Esophagus muscularis mucosa (tissue), 4 donors: ENCODE measurements at places on chromosomes 3 and 15. TPM values are rescaled to one million over a fixed set of nuclear protein-coding genes. Genes with fewer than 3 reads are reported as not detected.
A peak's percentile ranks its signal among the peaks of the same experiment; 100 is the strongest.

Gene NEO1
- 47.9 TPM for total RNA-seq

GRCh38 chr15:69096626-69097025 is 63.8 kb upstream of the GLCE start:
- H3K4me1 ChIP-seq, result peaks cover 3% of the 10 kb centered on the region
- H3K27ac ChIP-seq, result no peak overlapping the region
- no peaks in the 10 kb centered on the region for H3K27me3 ChIP-seq

Gene SCN5A
- 0.50 TPM for total RNA-seq

- no peak overlapping the region for H3K4me3 ChIP-seq
- no peak for DNase-seq
- no peak overlapping the region for H3K27ac ChIP-seq
- H3K4me1 ChIP-seq, result no peaks in the 10 kb centered on the region
Measured at GRCh38 chr3:59254976-59255375, 205.2 kb upstream of the CFAP20DC start.

- no peak for DNase-seq
- H3K36me3 ChIP-seq, result no peaks in the 10 kb centered on the region
- H3K27ac ChIP-seq, result no peak overlapping the region
- no peaks in the 10 kb centered on the region for H3K27me3 ChIP-seq
- no peak overlapping the region for H3K4me3 ChIP-seq
Measured at GRCh38 chr3:107992976-107993684, 97.7 kb downstream of the CD47 start.

DNA sequence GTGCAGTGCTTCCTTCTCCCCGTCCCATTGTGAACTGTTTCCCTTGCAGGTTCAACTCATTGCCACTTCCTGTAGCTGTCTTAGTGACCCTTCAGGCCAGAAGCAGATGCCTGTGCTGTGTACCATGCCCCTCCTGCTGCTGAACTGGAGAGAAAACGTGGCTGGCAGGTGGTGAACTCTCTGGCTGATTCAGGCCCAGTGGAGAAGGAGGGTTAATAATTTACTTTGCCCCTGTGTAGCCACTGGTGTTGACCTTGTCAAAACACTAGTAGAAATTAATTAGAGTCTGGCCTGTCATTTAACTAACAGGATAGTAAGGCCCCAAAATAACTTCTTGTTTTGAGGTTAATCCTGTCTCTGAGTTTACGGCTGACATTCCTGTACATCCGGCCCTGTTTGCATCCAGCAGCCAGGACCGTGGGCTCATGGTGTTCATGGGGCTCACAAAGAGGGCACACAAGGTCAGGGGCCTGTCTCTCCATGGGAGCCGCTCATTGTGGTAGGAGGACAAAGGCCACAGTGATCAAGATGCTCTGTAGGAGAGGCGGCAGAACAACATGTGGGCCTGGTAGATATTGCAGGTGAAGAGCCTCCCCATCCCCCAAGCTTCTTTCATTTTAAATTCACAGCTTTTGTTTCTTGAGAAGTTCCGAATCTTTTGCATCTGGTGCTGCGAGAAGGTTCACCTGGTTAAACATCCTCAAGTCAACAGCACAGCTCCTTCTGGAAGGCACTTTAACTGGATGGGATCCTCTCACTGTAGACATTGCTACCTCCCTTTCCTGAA is 101.6 kb downstream of the CGNL1 start:
- no peaks in the 10 kb centered on the region for H3K4me1 ChIP-seq
- no peaks in the 10 kb centered on the region for H3K36me3 ChIP-seq
- no peak overlapping the region for H3K27ac ChIP-seq
- H3K27me3 ChIP-seq, result no peaks in the 10 kb centered on the region

Gene PEAK1
- total RNA-seq, result 170 TPM

Gene DAZL
- total RNA-seq, result not detected

Gene SENP5
- total RNA-seq, result 44.0 TPM

DNA sequence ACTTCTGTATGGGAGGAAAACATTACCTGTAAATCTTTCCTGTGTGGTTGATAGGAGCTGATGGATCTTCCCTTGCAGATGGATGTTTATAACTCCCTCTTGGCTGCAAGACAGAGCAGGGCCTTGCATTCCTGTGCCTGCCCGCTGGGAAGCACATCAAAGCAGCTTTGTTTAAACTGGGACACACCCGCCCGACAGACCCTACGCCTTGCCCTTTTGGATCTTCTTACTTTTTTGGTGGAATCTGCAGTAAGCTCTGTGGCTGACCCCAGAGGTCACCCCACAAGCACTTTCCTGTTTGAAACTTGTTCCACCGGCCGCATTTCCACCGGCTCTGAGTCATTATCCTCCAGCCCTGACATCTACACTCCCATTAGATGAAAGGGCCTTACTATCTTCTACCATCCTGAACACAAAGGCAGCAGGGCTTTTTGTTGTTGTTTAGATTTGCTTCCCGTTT is 244.1 kb upstream of the STT3B start:
- no peak overlapping the region for H3K4me3 ChIP-seq
- peaks cover 12% of the 10 kb centered on the region for H3K4me1 ChIP-seq
- H3K27ac ChIP-seq, result no peak overlapping the region
- DNase-seq, result no peak

Gene STAC
- 11.9 TPM for total RNA-seq

Gene SERINC4
- total RNA-seq, result not detected

GRCh38 chr3:152302521-152303021 is 33.8 kb downstream of the MBNL1 start:
- H3K27me3 ChIP-seq, result no peaks in the 10 kb centered on the region
- no peak for DNase-seq
- H3K36me3 ChIP-seq, result no peaks in the 10 kb centered on the region
- H3K4me3 ChIP-seq, result peak overlapping the region; percentile 43
- peak overlapping the region; percentile 84 for H3K27ac ChIP-seq

DNA sequence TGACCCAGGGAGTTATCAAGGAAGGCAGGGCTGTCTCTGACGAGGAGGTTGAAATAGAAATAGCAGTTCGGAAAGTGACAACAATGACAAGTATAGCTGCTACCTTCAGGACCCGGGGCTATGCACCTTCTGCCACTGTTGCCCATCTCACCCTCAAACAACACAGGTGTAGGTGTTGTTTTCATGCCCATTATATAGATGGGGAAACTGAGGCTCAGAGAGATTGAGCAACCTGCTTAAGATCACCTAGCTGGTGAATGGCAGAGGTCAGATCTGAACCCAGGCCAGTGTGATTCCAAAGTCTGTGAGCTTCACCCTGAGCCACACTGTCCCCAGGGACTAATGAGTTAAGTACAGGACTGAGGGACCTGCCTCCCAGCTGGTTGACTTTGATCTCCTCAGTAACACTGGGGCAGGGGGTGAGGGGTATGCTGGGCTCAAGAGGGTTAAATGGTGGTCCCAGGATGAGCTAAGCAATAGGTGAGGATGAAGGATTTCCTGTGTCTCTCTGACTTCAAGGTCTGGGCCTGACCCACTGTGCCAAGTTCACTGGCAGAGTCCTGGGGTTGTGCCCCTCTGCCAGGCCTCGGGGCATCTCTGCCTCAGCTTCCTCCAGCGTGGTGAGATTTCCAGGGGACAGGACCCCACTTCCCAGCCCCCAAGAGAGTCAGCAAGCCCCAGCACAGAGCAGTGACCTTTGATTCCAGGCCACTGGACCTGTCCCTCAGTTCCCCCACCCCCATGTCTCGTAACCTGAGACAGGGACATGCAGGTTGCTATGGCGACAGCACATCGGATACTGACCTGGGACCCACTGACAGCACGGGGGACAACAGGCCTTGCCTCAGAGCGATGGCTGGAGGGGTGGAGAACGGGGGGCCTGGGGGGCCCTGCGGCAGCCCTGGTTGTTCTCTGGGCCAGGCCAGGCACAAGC is 35.0 kb downstream of the ATP2B2 start:
- no peaks in the 10 kb centered on the region for H3K36me3 ChIP-seq
- H3K27me3 ChIP-seq, result peaks cover 3% of the 10 kb centered on the region
- H3K4me1 ChIP-seq, result peaks cover 6% of the 10 kb centered on the region
- no peak for DNase-seq

GRCh38 chr15:80895965-80896364 is 93.7 kb downstream of the MESD start:
- no peak overlapping the region for H3K4me3 ChIP-seq
- no peak for DNase-seq
- H3K4me1 ChIP-seq, result no peaks in the 10 kb centered on the region
- no peak overlapping the region for H3K27ac ChIP-seq

Gene C2CD4A
- total RNA-seq, result not detected

Gene ANKUB1
- not detected for total RNA-seq

Gene ST3GAL6
- total RNA-seq, result 5.5 TPM

DNA sequence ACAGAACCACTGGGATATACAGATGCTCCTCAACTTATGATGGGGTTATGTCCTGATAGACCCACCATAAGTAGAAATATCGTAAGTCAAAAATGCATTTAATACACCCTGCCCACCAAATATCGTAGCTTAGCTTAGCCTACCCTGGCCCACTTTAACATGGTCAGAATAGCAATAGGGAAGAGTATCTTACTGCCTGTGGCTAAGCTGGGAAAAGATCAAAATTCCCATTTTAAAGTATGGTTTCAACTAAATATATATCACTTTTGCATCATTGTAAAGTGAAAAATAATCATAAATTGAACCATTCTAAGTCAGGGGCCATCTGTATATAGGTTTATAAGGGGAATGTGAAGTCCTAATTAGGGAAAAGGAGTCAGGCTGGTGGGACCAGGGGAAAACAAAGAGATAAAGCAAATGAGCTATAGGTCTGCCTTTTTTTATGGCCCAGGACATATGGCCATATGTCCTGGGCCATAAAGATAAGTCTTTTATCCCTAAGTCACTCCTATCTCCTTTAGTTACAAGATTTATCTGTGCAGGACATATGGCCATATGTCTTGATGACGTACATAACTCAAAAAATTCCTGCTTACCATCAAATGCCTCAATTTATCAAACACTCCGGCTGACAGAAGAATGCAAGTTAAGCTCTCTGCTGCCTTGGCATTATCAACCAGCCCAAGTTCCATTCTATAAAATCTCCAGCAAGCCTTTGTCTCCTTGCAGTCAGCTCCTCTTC is 11.2 kb downstream of the RTP3 start:
- H3K27me3 ChIP-seq, result no peaks in the 10 kb centered on the region
- H3K27ac ChIP-seq, result no peak overlapping the region
- no peaks in the 10 kb centered on the region for H3K4me1 ChIP-seq
- no peak overlapping the region for H3K4me3 ChIP-seq
- no peak for DNase-seq
- no peaks in the 10 kb centered on the region for H3K36me3 ChIP-seq
